Hypothalamus (tissue), 51 donors: ENCODE measurements at places on chromosomes 6 and 20.

DNA sequence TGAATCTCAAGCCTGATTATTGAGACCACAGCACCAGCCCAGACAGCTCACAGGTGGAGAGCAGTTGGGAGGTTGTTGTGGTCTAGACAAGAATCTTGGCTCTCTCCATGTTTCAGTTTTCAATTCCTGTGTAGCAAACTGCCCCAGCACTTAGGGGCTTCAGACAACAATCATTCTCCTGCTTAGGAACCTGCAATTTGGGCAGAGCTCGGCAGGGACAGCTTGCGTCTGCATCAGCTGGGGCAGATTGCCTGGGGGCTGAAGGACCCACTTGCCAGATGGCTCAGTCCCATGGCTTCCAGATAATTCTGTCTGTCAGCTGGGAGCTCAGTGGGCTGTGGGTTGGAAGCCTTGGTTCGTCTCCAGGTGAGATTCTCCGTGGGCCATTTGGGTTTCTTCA, 6.9 kb downstream of the TGM6 start:
- DNase-seq, result no peak

DNA sequence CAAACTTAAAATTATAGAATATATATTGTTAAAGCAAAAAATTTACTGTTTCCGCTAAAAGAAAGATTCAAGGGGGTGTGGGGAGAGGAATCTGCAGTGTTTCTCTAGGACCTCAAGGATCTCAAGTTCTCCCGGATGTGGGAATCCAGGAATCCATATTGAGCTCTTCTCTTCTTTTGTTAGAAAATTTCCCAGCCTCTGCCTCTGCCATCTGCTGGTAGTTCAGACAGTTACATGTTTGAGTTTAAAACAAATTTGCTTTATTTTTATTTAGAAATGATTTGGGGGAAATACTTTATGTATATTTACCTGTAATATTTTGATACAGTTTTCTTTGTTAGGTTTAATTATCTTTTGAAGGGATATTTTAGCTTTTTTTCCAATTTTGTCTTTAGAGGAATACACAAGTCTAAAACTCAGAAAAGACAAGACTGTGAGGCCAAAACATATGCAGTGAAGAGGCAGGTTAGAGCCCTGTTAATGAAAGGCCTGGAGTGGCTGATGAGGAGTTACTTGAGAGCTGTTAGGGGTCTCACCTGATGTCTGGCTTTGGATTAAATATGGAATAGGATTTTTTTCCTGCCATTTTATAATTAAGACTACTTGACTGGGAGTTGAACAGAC, 268.8 kb downstream of the ARID1B start:
- no peak for DNase-seq

DNA sequence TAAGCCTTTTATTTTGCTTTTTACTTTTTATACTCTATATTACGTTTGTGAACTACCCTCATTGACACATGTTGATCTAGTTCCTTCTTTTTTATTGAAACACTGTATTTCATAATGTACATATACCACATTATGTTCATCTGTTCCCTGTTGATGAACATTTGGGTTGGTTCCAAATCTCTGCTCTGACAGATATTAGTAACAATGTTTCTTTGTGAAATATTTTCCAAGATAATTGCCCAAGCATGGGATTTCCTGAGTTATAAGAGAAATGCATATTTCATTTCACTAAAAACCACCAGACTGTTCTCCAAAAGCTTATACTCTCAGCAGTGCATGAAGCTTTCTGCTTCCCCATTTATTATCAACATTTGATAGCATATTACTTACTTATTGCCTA, 44.2 kb upstream of the TNFRSF21 start:
- DNase-seq, result no peak

GRCh38 chr6:107936162-107936909, 21.7 kb downstream of the SEC63 start:
- DNase-seq, result no peak

DNA sequence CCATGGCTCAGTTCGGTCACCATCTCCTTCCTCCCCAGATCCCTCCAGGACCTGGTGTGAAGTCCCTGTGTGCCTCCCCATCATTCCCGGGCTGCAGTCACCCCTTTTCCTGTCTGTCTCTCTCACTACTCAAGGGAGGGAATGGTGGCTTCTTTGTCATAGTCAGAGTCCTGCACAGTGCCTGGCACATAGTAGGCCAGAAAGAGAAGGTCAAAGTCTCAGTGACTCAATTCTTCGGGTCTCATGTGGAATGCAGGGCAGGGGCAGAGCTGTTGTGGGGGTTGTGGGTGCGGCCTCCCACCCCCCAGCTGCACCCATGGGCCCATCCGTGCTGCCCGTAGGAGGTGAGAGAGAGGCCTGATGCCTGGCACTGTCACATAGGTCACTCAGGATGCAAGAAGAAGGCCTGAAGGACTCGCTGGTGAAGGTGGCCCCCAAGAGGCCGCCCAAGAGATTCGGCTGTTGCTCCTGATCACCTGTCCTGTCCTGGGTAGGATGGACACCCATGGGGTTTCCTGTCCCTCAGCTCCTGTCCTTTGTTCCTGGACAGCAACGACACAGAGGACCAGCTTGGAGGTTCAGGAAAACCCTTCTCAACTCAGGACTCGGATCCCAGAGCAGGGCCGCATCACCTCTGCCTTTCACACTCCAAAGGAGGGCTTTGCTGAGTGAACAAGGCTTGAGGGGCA, 34.1 kb downstream of the RAB44 start:
- no peak for DNase-seq

- no peak for DNase-seq
Measured at GRCh38 chr6:109458774-109459531, 3.4 kb upstream of the MICAL1 start.

DNA sequence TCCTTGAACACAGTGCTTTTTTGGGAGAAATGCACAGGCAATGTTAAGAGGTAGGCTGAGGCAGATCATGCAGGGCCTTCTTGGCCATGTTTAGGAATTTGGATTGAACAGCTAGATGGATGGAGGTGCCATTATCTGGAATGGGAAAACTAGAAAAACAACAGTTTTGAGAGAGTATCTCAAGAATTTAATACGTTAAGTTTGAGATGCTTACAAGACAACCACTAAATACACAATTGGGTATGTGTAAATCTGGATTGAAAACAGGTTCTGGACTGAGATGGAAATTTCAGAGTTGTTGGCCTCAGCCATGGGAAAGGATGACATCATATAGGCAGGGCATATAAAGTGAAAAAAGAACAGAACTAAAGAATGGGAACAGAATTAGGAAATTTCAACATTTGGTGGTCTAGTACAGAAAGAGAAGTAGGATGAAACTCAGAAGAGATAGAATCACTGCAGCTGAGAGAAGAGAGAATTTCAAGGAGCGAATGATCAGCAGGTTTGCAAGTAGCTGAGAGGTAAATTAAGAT, 37.1 kb downstream of the NCOA7 start:
- no peak for DNase-seq

DNA sequence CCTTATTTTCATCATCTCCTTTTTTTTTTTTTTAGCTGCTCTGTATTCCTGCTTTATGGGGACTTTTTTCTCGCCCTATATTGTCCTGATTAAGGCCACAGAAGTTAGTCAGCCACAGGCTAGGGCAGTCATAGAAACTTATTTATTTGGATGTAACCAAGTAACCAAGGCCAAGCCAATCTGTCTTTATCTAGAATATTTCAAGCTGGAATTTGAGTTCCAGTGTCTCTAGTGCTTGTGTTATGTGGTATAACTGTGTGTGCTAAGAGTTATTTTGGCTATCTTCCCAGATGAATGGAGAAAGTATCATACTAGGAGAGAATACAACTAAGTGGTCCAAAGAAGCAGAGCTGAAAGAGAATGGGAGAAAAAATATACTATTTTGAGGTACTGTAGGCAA, 751.5 kb downstream of the CBLN4 start:
- DNase-seq, result no peak

- DNase-seq, result no peak
Measured at GRCh38 chr20:51752343-51752951, 15.7 kb downstream of the ATP9A start.

DNA sequence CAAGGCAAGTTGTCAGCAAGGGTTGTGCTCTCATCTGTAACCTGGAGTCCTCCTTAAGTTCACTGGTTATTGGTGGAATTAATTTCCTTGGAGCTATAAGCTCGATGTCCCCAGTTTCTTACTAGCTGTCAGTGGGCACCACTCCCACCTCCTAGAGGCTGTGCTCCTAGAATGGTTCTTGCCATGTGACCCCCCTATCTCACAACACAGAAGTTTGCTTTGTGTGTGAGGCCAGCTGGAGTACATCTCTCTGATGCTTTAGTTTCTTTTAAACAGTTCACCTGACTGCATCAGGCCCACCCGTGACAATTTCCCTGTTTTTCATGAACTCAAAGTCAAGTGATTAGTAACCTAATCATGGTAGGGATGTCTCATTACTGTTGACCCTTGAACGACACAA, 179.1 kb upstream of the SCGN start:
- no peak for DNase-seq

- no peak for DNase-seq
Measured at GRCh38 chr20:32071395-32072167, 19.5 kb downstream of the HCK start.

GRCh38 chr6:14713008-14713960, 532.6 kb upstream of the JARID2 start:
- peak; percentile 41 for DNase-seq

GRCh38 chr6:110334423-110335180, 23.5 kb downstream of the METTL24 start:
- DNase-seq, result no peak

- no peak for DNase-seq
Measured at GRCh38 chr20:3925899-3926638, 36.9 kb downstream of the PANK2 start.

GRCh38 chr6:16150098-16150497, 21.2 kb downstream of the MYLIP start:
- no peak for DNase-seq

GRCh38 chr6:132246632-132247270, 154.5 kb downstream of the MOXD1 start:
- DNase-seq, result no peak

- DNase-seq, result no peak
Measured at GRCh38 chr20:8220716-8221115, 88.7 kb downstream of the PLCB1 start.

DNA sequence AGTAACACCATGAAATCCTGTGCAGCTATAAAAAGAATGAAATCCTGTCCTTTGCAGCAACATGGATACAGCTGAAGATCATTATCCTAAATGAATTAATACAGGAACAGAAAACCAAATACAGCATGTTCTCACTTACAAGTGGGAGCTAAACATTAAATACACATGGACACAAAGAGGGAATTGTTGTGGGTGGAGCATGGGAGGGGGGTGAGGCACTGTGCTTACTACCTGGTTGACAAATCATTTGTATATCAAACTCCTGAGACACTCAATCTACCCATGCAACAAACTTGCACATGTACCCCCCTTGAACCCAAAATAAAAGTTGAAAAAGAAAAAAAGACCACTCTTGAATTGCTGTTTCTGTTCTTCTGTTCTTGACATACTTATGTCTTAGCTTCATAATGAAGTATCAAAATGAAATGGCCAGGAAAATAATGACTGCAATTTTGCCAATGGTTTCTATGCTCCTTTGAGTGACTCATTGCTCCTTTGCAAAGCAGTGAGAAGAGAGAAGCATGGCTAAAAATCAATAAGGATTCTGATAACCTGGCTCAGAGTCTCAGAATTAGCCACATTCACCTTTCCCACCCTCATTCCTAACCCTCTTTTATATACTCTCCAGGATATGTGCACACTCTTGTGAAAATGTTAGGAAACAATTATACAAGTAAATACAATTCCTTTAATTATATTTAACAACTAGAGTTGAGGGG, 71.0 kb downstream of the CYP39A1 start:
- no peak for DNase-seq

GRCh38 chr20:62955519-62956386, 3.2 kb downstream of the SLC17A9 start:
- no peak for DNase-seq

GRCh38 chr6:107473660-107474059, 14.3 kb upstream of the PDSS2 start:
- DNase-seq, result no peak

DNA sequence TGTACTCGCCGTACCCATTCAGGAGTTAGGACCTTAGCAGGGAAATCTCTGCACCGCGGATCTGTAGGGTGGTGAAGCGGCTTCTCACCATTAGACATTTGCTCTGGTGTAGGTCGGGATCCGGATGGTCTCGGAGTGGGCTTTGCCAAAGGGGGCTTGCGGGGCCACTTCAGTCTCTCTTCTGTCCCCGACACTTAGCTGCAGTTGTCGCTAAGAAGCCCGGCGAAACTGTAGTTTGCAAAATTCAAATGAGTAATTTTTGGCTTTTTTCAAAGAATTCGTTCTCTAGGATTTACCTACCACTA, 433 bp downstream of the QRSL1 start:
- DNase-seq, result no peak

GRCh38 chr6:70125602-70126001, 177.3 kb downstream of the COL9A1 start:
- DNase-seq, result no peak

DNA sequence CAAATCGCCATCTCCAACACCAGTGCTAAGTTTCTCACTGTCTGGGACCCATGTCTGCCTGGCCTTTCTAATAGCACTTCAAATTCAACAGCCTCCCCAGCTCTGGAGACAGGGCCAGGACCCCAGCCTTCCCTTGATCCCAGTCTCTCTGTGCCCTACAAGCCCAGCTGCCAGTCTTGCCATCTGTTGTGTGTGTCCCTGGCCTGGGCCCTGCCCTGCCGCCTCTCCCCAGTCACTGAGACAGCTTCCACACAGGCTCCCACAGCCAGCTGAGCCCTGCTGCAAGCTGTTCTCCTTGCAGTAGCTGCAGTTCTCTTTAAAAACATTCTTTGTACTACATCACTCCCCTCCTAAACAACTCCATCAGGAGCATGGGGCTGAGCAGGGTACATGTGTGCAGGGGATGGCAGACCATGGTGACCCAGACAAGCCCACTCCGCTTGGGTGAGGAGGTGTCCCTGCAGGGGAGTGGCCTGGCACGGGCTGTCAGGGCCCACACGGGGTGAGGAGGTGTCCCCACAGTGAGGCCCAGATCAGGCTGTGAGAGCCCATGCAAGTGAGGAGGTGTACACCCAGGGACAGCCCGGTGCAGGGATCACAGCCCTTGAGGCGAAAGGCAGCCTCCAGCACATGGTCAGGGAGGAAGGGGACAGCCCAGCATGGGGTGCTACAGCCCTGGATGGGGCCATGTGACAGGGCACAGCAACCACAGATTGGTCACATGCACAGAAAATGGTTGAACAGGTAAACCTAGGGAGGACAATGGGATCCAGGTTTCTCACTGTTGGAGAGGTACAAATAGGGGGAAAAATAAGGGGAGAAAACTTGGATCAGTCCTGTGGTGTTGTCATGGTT, 16.2 kb downstream of the CST7 start:
- DNase-seq, result no peak

GRCh38 chr6:35173427-35174087, 32.4 kb upstream of the TCP11 start:
- DNase-seq, result no peak

GRCh38 chr20:15487682-15488081, 1085.6 kb downstream of the KIF16B start:
- no peak for DNase-seq

GRCh38 chr6:44177691-44178423, 19.2 kb downstream of the CAPN11 start:
- no peak for DNase-seq

GRCh38 chr6:3280866-3281465, 22.2 kb downstream of the PSMG4 start:
- no peak for DNase-seq
